Thyroid gland (tissue), 4 donors: ENCODE measurements at places on chromosomes 12 and 14. TPM values are rescaled to one million over a fixed set of nuclear protein-coding genes. Genes with fewer than 3 reads are reported as not detected.
A peak's percentile ranks its signal among the peaks of the same experiment; 100 is the strongest.

DNA sequence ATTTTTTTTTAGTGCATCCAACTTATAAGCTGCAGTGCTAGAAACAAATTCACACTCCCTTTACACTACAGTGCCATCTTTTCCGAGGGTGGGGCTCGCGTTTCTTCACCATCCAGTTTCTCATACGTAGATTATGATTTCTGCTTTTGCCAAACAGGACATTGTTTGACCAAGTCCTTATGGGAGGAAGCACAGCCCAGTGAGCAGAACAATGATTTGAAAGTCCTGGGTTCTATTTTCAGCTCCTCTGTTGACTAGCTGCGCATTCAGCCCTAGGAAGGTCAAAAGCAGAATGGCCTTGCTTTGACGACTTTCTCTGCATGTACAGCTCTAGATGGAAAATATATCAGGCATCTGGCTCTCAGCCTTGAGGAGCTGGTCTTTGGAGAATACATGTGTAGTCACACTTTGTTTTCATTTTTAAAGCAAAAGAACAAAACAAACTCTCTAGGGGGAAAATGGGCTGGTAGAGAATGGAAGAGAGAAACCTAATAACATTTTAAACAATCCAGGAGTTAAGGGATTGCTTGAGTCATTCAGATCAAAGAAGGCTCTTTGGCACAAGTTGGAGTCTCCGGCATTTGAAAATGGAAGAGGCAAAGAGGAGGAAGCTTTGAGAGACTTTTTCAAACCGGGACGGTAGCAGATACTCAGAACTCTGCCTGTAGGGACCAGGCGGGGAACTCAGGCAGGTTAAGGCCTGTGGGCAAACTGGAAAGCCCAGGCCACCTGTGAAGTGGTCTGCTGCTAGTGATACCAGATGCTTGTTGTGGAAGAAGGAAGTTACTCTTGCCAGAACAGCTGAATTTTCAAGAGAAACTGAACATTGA, 257.3 kb upstream of the PLEKHG7 start:
- no peak for DNase-seq

- no peak for DNase-seq
Measured at GRCh38 chr12:106174876-106175275, 36.1 kb upstream of the NUAK1 start.

DNA sequence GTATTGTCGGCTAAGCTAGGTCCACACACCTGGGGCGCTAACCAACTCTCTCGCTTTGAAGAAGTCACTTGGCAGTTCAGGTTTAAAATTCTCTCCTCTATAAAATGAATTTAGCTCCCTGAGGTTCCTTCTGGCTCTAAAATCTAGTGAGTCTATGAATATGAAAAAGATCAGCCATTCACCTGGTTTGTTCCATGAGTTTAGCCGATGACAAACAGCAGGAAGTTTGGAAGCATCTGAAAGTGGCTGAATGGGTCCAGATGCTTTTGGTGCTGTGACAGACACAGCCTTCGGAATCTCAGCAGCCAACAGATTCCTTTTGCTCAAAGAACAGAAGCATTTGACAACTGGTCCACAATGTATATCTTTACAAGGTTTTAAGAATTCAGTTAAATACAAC, 73.4 kb upstream of the FOXN3 start:
- no peak for DNase-seq

DNA sequence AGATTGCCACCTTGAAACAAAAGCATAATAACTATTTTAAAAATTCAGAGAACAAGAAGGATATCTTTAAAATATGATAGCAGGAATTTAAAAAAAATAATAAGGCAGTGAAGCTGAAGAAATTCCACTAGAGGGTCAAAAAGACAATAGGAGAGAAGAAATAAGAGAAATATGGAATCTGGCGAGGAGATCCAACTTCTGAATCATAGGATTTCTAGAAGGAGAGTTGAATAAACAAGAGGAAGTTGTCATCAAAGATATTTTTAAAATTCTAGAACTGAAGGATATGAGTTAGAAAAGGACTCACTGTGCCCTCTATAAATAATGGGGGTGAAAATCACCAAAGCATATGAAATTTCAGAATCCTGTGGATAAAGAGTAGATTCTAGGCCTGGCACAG, 26.8 kb upstream of the TOMM20L start:
- no peak for DNase-seq

GRCh38 chr14:103711516-103712431, 3.5 kb downstream of the XRCC3 start:
- DNase-seq = peak; percentile 90

DNA sequence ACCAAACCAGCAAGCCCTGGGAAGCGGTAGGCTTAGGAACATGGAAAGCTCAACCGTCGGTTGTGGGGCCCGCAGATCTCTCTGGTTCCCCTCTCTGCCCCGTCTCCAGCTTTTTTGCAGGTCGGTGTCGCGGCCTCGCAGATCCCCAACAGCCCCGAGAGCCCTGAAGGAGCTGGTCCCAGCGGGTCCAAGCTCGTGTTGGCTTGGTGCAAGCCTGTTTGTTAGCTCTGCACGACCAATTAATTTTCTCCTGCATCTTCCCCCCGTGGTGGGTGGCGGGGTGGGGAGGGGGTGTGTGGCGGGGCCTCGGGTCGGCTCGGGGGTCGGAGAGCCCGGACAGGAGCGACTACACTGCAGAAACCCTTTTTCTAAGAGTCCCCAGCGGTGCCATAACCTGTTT, 449 bp upstream of the SLC24A4 start:
- no peak for DNase-seq

- no peak for DNase-seq
Measured at GRCh38 chr12:91333966-91334365, 151.3 kb upstream of the DCN start.

ZNF385A gene
- total RNA-seq = 38.9 TPM

DNA sequence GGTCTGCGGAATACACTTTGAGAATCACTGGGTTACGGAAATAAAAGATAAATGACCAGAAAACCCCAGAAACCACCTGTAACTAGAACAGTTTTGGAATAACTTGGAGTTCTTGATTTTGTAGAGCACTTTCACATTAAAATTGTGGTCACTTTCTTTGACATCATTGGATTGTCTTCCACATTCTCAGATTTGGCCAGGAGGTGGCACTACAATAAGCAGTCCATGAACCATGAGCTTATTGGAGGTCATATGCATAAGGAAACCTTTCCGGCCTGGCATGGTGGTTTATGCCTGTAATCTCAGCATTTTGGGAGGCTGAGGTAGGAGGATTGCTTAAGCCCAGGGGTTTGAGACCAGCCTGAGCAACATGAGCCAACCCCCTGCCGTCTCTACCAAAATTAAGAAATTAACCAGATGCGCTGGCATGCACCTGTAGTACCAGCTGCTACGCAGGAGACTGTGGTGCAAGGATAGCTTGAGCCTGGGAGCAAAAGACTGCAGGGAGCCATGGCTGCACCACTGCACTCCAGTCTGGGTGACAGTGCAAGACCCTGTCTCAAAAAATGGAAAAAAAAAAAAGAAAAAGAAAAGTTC, 107.7 kb upstream of the CAND1 start:
- peak; percentile 38 for DNase-seq

CMA1 gene
- not detected for total RNA-seq

GRCh38 chr12:54051026-54051842, 2.4 kb upstream of the HOXC4 start:
- no peak for DNase-seq

DNA sequence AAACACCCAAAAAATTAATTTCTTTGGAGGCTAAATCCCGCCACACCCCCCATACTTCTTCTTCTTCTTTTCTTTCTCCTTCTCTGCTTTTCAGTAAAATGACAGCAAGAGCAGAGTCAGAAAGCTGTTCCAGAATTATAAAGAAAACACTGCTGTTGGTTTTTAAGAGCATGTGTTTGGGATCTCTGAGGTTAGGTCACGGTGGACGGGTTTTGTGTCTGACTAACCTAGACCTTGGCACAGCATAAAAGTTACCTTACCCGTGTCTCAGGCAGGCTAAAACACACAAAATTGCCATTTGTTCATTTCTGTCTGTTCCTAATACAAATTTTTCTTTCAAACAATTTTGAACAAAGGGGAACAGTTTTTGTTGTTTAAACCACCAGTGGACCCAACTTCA, 540.8 kb downstream of the NRXN3 start:
- peak; percentile 45 for DNase-seq

ESRRB gene
- not detected for total RNA-seq

- DNase-seq = no peak
Measured at GRCh38 chr12:85807730-85808129, 28.5 kb downstream of the RASSF9 start.

CCDC196 gene
- not detected for total RNA-seq

SNRNP35 gene
- 36.3 TPM for total RNA-seq

DNA sequence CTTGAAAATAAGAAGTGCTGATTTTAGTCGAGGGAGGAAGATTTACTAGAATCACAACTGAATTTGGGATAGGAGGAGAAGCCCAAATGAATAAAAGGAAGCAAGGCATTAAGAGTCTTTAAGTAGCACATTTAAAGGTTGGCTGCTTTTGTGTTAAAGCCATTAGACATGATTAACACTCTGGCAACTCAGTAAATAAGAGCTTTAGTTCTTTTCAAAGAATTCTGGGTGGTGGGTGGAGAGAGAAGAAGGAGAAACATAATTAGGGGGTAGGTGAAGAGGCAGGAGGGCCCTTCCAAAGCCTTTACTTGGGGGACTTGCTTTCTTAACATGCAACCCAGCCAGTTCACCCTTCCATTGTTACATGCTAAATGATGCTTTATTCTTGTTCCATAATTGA, 284.6 kb upstream of the SEL1L start:
- no peak for DNase-seq

DNA sequence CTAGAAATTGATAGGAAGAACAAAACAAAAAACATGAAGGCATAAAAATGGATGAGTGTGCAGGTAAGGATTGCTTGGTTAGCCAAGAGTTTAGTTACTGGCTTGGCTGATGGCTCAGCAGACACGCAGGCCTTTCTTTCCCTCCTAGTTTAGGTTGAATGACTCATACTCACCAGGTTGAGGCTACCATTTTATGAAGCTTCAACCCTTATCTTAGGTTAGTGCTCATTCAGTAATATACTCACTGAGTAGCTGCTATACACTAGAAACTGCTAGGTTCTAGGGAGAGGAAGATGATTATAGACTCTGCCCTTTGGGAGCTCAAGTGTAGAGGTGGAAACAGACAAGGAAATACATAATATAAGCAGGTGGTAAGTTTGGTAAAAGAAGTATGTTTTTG, 6.0 kb downstream of the P3H3 start:
- no peak for DNase-seq

PLEKHD1 gene
- 1.0 TPM for total RNA-seq

- DNase-seq = no peak
Measured at GRCh38 chr12:45732250-45732649, 2.7 kb downstream of the ARID2 start.

- DNase-seq = no peak
Measured at GRCh38 chr12:65510584-65511050, 232.1 kb downstream of the MSRB3 start.

CNTN1 gene
- 2.7 TPM for total RNA-seq

DNA sequence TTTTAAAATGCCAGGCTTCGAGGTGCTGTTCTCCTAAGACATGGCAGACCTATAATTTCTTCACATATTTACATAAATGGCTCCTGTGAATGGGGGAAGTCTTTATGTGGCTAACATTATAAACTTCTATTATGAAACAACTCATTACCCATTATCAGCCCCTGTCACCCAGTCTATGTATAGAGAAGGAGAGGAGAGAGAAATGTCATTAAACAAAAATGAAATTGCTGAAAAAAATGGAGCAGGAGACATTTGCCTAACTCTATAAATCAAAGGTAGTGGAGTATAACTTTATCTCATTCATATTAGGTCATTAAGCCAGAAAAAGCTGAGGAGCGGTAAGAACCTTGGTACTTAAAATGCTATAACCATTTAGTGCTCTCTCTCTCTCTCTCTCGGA, 71.9 kb upstream of the KRR1 start:
- no peak for DNase-seq

GRCh38 chr12:115451780-115452736, 768.1 kb upstream of the TBX3 start:
- peak; percentile 55 for DNase-seq

GRCh38 chr12:53856132-53856531, 82.5 kb upstream of the HOXC13 start:
- DNase-seq = no peak

MYF5 gene
- not detected for total RNA-seq

DNA sequence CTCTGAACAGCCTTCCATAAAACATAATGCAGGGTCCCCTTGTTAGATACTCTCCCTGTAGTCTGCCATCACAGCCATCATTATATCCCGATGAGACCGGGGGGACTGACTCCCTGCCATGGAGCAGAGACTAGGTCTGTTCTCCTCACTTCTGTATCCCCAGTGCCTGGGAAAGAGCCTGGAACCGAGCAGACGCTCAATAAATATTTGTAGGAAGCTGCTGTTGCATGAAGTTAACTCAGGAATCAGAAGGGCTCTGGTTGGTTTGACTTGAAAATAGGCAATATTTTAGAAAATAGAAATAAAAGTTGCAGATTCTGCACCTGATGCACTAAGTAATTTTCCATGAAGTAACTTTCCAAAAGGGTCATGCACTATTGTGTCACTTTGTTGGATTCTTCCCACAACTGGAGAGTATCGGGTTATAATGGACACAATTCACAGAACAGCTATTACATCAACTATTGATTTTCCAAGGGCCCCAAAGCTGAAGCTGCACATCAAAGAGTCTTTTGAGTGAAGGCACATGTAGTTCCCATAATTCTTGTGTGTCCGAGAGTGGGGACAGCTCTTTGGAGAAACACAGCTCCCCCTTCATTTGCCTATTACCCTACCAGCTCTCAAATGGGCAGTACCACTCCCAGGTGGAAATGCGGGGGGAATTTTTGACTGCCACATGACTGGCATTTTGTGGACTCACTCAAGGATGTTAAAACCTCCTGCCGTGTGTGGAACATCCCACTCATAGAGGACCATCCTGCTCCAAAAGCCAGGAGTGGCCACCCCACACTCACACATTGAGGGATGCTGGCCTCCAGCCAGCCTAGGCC, 18.8 kb downstream of the CLMN start:
- DNase-seq = peak; percentile 30

DNA sequence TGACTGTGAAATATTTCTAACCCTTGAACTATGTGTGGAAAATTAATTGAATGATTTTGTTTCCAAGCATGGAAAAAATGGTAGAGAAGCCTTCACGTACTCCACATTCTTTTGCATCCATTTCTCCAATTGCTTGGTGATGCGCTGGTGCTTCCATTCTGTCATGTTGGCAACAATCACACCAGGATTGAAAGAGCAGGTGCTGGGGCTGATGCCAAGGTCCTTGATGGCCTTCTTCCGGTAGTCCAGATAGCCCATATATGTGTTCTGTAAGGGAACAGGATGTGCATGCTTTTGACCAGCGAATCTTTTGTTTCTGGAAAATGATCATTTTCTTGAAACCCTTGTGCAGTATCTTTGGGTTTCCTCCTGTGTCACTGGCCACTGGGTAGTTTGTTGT, 28.6 kb downstream of the TDG start:
- DNase-seq = no peak

- peak; percentile 13 for DNase-seq
Measured at GRCh38 chr14:71321574-71322315, 414.5 kb downstream of the PCNX1 start.
